ENCODE measurements at places on chromosomes 4 and X.

DNA sequence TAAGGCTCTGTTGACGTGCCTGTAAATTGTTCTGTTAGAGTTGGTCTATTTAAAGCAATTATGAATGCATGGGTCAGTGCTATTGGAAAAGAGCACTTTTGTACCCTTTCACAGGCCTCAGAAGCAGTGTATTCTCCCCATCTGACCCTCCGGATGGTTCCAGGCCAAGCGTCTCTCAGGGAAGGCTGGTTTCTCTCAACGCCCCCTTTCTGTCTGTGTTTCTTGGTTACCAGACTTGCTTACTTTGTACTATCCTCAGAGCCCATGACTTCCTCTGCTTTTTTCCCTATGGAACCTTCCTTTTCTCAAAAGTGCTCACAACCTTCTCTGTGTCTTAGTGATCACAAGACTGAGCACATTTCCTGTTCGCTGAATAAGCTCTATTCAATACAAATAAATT lies 559.3 kb upstream of the ZFP42 start:
- no peak for DNase-seq

DNA sequence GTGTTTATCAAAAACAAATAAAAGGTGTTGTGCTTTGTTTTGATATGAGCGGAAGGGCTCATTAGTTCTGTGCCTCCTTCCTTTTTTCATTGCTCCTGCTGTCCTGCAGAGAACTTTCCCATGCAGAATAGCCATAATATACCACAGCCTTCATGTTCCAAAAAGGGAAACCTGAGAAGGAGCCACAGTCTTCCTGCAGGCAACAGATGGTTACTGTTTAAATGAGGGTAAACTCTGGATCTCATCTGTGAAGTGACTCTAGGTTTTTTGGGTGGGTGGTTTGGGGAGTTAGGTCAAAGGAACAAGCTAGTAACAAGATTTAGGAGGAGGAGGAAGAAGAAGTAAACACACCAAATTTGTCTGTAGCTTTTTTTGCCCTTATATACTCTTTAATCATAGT lies 131.8 kb downstream of the BMPR1B start:
- DNase-seq, result no peak

DNA sequence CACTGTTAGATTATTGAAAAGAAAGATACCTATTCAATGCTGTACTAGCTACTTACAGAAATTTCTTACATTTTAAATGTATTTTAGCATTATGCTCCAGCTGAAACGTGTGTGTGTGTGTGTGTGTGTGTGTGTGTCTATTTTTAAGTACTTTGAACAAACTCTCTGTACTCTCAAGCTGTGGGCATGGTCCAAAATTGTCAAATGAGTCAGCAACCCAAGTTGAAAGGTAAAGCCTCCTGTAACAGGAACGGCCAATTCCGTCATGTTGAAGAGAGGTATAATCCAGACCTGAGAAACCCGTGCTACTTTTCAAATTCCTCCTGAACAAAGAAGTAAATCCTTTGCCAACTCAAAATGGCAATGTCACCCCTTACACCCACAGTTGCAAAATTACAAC lies 20.5 kb downstream of the MAOB start:
- no peak for DNase-seq

DNA sequence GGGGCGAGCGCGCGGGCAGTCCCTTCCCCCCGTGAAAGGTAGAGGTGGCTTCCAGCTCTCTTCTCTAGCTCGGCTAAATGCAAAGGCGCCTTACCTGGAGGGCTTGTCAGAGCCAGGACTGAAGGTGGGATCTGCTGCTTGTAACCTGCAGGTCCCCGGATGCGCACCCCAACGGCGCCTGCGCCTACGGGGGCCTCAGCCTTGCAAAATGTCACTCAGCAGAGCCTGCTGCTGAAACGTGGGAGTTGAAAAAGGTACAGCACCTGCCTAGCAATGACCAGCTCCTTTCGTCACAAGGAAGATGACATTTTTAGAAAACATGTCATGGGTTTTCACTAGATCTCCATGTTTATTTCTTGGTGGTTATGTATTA lies 583 bp downstream of the ABHD18 start:
- DNase-seq, result peak; percentile 22

DNA sequence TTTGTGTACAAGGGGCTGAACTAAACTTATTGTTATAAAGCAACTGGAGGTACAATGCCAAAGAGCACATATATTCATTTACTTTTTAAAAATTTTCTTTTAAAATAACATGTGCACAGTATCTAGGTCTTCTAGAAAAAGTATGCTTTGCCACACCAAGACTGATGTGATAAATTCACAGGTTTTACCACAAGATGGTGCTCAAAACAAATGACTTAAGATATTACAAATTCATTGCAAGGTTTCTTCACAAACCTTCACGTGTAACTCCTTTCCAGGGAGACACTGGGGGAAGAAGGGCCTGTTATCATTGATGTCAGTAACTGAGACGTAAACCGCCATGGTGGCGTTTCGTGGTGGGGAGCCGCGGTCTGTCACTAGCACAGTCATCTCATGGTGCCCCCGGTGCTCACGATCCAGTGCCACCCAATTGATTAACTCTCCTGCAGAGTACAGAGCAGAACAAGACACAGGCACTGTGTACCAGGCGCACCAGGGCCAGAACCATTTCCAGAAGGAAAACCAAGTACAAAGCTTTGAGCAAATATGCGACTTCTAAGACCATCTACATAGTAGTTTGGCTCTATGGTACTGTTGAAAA lies 162.2 kb downstream of the DCHS2 start:
- no peak for DNase-seq

- no peak for DNase-seq
Measured at GRCh38 chr4:25905371-25905770, 8.6 kb upstream of the SMIM20 start.

GRCh38 chrX:30150196-30150895 lies 65.0 kb upstream of the MAGEB2 start:
- no peak for DNase-seq

DNA sequence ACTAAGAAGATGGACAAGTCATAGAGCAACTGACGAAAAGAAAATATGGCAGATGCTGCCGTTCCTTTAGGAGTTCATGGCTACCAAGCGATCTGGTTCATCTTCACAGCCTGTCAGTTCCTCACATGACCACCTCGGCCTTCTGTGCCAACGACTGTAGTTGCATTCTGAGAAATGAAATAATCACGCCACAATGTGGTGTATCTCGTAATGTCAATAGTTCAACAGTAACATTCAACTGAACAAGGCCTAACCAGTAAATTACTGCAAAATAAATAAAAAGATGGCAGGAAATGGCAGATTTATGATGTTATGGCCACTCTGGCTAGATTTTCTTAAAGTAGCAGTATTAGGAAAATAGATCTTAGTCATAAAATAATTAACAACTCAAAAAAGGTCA lies 4.4 kb downstream of the GPRIN3 start:
- no peak for DNase-seq

DNA sequence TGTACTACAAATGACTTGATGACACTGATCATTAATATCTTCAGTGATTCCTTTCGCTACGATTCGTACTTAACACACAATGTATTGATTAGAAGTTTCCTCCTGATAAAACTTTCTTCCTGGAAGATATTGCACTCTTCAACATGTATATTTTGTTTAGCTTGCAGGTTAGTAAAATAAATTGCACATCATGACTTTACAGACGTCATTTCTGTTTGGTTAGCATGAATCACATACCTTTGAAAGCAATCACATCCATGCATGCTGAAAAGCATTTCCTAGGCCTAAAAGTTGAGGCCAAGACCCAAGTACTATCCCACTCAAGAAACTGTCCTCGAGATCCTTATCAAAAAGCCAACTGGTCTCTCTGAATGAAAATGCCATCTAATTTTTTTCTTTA lies 1841.0 kb upstream of the PCDH7 start:
- DNase-seq, result no peak
